Left ventricle myocardium inferior (tissue), 1 donor: ENCODE measurements at places on chromosomes 3 and 15. TPM values are rescaled to one million over a fixed set of nuclear protein-coding genes. Genes with fewer than 3 reads are reported as not detected.

- no peaks in the 10 kb centered on the region for H3K4me1 ChIP-seq
- no peak overlapping the region for H3K4me3 ChIP-seq
- no peak overlapping the region for H3K27ac ChIP-seq
- no peaks in the 10 kb centered on the region for H3K36me3 ChIP-seq
These were observed 74.0 kb upstream of the TERB2 start for GRCh38 chr15:44882499-44882968.

GRCh38 chr15:81197255-81197630 is 564 bp downstream of the IL16 start:
- H3K36me3 ChIP-seq = no peaks in the 10 kb centered on the region
- H3K4me3 ChIP-seq = no peak overlapping the region
- peaks cover 3% of the 10 kb centered on the region for H3K4me1 ChIP-seq
- H3K27ac ChIP-seq = no peak overlapping the region
- DNase-seq = no peak

DNA sequence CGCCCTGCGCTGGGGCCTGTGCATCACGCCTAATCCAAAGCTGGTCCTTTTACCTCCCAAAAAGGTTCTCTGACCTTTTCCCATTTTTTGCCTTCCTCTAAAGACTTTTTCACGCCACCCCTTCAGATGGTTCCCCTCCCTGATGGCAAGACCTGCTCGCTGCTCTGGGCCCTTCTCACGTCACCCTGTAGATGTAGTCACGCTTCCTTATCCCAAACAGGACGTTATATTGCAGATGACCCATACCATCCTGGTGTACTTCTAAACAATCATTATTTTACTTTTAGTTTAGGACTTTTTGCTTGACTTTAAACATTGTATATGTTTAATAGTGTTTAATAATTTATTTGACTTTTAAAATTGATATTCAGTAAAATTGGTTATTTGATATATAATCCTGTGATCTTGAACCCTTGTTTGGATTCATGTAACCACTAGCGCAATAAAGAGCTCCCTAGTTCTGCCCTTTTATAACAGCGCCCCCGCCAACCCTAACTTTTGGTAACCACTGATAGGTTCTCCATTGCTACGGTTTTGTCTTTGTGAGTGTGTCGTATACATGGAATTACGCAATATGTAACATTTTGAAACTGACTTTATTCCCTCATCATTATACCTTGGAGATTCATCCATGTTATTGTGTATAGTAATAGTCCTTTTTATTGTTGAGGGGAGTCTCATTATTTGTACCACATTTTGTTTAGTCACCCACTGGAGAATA is 159.0 kb upstream of the CHRNA7 start:
- H3K27me3 ChIP-seq = no peaks in the 10 kb centered on the region
- no peak for DNase-seq
- no peaks in the 10 kb centered on the region for H3K36me3 ChIP-seq
- H3K27ac ChIP-seq = peak overlapping the region; percentile 86

Gene ADIPOQ
- total RNA-seq = 0.69 TPM

DNA sequence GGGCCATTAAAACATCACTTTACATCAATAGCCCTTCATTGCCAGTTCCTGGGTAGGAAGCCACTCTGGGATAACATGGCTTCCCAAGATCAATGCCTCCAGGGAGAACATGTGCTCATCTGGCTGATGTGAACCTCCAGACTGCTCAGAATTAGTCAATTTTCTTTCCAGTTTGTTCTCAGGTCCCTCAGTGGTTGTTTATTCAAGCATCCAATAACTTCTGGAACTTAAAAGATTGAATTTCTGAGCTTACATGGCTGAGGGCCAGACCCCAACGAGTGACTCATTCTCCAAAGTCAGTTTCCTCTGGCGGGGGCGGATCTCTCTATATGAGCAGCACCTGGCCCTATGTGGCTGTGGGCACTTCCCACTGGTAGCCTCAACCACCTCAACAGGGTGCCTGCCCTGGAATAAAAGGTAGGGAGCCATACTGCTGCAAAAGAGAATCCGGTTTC is 34.0 kb downstream of the LYZL4 start:
- peaks cover 16% of the 10 kb centered on the region for H3K27me3 ChIP-seq
- no peak overlapping the region for H3K27ac ChIP-seq
- H3K4me3 ChIP-seq = no peak overlapping the region
- no peaks in the 10 kb centered on the region for H3K36me3 ChIP-seq
- peaks cover 5% of the 10 kb centered on the region for H3K4me1 ChIP-seq
- DNase-seq = peak; percentile 28

Gene TF
- 1.3 TPM for total RNA-seq

- peak overlapping the region; percentile 84 for H3K27ac ChIP-seq
- peaks cover 14% of the 10 kb centered on the region for H3K36me3 ChIP-seq
- H3K27me3 ChIP-seq = no peaks in the 10 kb centered on the region
- H3K4me3 ChIP-seq = no peak overlapping the region
- peaks cover 80% of the 10 kb centered on the region for H3K4me1 ChIP-seq
These were observed 72.8 kb downstream of the VGLL4 start for GRCh38 chr3:11570789-11571495.

DNA sequence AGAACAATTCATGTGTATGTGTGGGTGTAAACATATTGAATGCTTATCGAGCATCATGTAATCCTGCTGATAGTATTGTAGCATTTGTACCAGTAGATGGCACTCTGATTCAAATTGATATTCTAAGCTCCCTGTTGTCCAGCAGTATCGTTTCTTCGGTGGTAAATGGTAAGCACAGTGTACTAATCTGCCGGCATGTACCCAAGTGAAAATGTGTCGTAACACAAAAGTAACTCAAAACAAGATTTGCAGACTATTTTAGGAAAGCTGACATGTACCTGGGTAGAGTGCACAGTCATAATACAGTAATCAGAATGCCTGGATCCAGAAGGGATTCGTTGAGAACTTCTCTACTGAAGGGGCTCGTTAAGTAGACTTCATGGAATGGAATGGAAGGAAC is 31.7 kb upstream of the MNS1 start:
- no peak overlapping the region for H3K4me3 ChIP-seq
- H3K27ac ChIP-seq = no peak overlapping the region
- no peaks in the 10 kb centered on the region for H3K27me3 ChIP-seq
- H3K4me1 ChIP-seq = no peaks in the 10 kb centered on the region
- DNase-seq = no peak

Gene PRKCD
- total RNA-seq = 13.6 TPM

Gene KCNAB1
- 2.4 TPM for total RNA-seq

DNA sequence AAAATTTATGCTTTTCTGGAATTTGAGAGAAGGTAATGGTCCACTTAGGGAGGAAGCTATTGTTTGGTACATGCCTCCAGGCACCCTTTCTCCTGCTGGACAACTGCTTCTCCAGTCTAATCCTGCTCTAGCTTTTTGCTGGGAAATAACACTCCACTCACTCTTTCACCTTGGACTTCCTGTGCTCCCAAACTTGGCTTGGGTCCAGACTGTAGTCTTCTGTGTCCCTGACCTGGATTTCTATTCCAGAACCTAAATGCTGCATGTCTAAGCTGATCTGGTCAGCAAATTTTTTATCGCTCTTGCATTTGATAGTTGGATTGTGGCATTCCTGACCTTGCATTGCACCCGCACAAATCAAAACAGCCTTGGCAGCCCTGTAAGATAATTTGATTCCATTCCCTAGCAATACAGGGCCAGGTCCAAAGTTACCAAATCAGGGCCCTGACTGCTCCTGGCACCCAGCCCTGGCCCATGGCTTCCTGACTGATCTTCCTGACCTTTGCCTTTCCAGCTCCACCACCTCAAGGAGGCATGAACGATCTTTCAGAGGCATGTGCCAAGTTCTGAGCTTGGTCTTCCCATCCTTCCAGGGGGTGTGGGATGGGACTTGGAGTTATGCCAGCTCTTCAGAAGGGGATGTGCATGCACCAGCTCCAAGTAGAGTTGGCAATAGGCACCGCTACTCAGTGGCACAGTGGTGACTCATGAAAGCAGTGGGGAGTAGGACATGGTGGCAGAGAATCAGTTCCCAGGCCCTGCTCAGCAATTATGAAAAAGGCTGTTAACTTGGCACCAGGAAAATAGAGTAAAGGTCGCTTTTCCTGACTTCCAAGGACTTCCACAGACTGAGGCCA is 43.9 kb upstream of the GOLGA8J start:
- H3K27ac ChIP-seq = no peak overlapping the region
- no peaks in the 10 kb centered on the region for H3K36me3 ChIP-seq
- no peak overlapping the region for H3K4me3 ChIP-seq

GRCh38 chr3:174193604-174194003 is 665.5 kb upstream of the NAALADL2 start:
- no peak for DNase-seq
- no peaks in the 10 kb centered on the region for H3K36me3 ChIP-seq
- no peaks in the 10 kb centered on the region for H3K27me3 ChIP-seq
- H3K27ac ChIP-seq = no peak overlapping the region

Gene FBXO40
- total RNA-seq = 245 TPM

Gene FOXL2
- not detected for total RNA-seq

Gene DISP2
- 3.0 TPM for total RNA-seq

GRCh38 chr3:43792904-43793303 is 102.2 kb downstream of the ABHD5 start:
- no peak overlapping the region for H3K4me3 ChIP-seq
- no peak overlapping the region for H3K27ac ChIP-seq
- DNase-seq = no peak

DNA sequence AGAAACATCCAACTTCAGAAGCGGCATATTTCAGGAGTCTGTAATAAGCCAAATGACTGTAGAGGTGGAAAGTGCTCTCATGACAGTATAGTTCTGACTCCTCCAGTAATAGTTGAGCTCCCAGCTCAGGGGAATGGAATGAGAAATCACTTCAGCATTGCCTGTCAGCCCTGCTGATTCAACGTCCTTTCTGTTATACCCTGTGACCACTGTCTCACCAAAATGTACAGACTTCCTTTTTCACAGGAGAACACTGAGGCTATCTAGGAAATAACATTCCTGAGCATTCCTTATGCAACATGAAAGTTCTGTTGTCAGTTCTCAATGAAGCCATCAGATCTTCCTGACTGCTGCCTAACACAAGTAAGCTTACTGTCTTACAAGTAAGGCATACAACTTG is 284.5 kb upstream of the MME start:
- no peak overlapping the region for H3K4me3 ChIP-seq
- H3K4me1 ChIP-seq = no peaks in the 10 kb centered on the region
- no peaks in the 10 kb centered on the region for H3K36me3 ChIP-seq
- no peaks in the 10 kb centered on the region for H3K27me3 ChIP-seq
- no peak overlapping the region for H3K27ac ChIP-seq

GRCh38 chr15:62275831-62276230 is 110.7 kb upstream of the C2CD4B start:
- no peak overlapping the region for H3K4me3 ChIP-seq
- no peak for DNase-seq

DNA sequence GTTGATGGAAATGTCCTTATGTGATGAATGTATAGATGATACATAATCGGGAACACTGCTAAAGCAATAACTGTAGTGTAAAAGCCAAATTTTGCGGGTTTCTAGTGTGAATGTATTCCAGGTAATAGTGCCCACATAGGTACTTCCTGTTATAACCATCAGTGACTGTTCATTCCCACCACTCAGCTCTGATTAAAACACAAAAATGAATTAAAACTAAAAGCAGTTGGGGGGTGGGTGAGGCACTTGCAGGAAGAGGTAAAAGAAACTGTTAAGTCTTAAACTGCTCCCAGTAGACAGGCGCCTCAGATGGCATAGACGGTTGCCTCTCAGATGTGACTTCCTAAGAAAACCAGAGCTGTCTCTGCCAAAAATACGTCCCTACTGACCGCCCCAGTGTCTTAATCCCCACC is 893 bp upstream of the MTHFS start:
- H3K36me3 ChIP-seq = no peaks in the 10 kb centered on the region
- H3K27me3 ChIP-seq = no peaks in the 10 kb centered on the region
- peak overlapping the region; percentile 91 for H3K4me3 ChIP-seq
- no peak for DNase-seq
- H3K27ac ChIP-seq = peak overlapping the region; percentile 96
- H3K4me1 ChIP-seq = peaks cover 14% of the 10 kb centered on the region

DNA sequence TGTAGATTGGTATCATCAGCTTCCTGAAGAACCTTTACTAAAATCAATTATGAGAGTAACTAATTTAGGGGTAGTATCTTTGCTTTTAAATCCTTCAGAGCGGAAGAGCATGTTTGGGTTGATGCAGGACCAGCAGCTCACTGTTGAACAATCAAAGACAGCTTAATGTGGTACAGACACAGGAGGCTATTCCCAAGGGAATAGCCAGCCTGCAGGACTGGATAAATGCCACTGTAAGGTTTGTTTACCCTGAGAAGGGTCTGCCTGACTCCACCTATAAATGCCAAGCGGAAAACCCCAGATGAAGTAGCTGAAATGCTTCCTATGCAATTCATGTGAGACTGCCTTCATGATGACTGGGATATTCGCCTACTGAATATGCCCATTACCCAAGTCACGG is 16.0 kb upstream of the STAC start:
- no peak overlapping the region for H3K4me3 ChIP-seq
- no peaks in the 10 kb centered on the region for H3K27me3 ChIP-seq
- no peaks in the 10 kb centered on the region for H3K36me3 ChIP-seq
- no peaks in the 10 kb centered on the region for H3K4me1 ChIP-seq
- no peak overlapping the region for H3K27ac ChIP-seq

Gene PTX3
- total RNA-seq = 0.52 TPM

GRCh38 chr3:9295007-9295406 is 45.6 kb upstream of the SRGAP3 start:
- H3K4me1 ChIP-seq = no peaks in the 10 kb centered on the region
- no peaks in the 10 kb centered on the region for H3K36me3 ChIP-seq
- peaks cover 7% of the 10 kb centered on the region for H3K27me3 ChIP-seq
- no peak overlapping the region for H3K27ac ChIP-seq
- no peak overlapping the region for H3K4me3 ChIP-seq
- DNase-seq = no peak

DNA sequence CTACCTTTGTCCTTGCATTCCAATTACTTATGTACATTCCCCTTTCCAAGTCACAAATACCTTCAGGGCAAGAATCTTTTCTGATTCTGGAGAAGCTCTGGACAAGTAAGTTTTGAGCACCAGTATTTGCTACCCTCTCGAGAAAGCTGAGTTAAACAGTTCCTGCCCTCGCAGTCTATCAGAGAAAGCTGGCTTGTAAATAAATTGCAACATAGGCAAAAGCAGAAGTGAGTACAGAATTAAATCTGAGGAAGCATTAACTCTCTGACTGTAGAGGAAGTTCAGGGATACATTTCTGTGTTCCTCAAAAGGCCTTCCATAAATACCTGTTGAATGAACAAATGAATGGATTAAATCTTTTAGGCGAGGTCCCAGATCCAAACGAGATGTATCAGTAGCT is 1.2 kb downstream of the OSBPL11 start:
- peak overlapping the region; percentile 98 for H3K27ac ChIP-seq
- peaks cover 65% of the 10 kb centered on the region for H3K4me1 ChIP-seq
- no peaks in the 10 kb centered on the region for H3K27me3 ChIP-seq
- no peaks in the 10 kb centered on the region for H3K36me3 ChIP-seq
- no peak for DNase-seq
- peak overlapping the region; percentile 97 for H3K4me3 ChIP-seq

DNA sequence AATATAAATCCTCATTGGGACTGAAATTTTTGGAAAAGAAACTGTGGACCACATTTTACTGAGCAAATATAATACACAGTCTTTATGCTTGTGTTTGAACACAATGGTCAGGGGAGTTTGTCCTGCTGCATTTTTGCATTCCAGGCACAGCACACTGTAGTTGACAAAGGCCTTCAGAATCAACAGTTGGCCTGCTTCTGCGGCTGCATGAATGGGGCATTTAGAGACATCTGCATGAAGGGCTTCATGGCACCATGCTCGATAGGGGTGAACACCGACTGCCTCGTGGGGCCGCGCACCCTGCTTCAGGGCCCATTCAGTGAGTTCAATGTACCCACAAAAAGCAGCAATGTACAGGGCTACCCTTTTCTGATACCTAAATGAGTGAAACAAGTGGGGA is 15.4 kb upstream of the COMMD2 start:
- DNase-seq = no peak
- H3K36me3 ChIP-seq = no peaks in the 10 kb centered on the region
- peaks cover 30% of the 10 kb centered on the region for H3K27me3 ChIP-seq
- no peak overlapping the region for H3K4me3 ChIP-seq
- no peak overlapping the region for H3K27ac ChIP-seq

Gene CXCR6
- 0.33 TPM for total RNA-seq
